ENCODE measurements at places on chromosomes 11 and 22.
A peak's percentile ranks its signal among the peaks of the same experiment; 100 is the strongest.

GRCh38 chr11:24082860-24083259 lies 414.0 kb upstream of the LUZP2 start:
- DNase-seq, result no peak

GRCh38 chr11:10388574-10388973 lies 66.5 kb upstream of the AMPD3 start:
- DNase-seq, result no peak

GRCh38 chr11:75371949-75372876 lies 20.8 kb upstream of the ARRB1 start:
- no peak for DNase-seq

GRCh38 chr11:30818721-30819120 lies 232.6 kb upstream of the MPPED2 start:
- no peak for DNase-seq

- DNase-seq, result no peak
Observed at GRCh38 chr11:94417386-94417987, 16.3 kb upstream of the GPR83 start.

DNA sequence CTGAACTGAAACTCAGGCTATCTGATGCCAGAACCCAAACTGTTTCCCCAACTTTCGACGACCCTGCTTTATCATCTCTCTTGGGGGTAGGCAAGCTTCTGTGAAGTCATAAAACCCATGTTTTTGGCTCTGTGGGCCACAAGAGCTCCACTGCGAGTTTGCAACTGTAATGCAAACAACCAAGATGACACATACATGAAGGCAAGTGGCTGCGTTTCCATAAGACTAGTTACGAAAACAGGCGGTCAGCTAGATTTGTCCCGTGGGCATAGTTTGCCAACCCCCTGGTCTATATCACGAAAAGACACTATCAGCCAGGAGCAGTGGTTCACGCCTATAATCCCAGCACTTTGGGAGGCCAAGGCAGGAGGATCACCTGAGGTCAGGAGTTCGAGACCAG lies 37.5 kb downstream of the TPST2 start:
- no peak for DNase-seq

DNA sequence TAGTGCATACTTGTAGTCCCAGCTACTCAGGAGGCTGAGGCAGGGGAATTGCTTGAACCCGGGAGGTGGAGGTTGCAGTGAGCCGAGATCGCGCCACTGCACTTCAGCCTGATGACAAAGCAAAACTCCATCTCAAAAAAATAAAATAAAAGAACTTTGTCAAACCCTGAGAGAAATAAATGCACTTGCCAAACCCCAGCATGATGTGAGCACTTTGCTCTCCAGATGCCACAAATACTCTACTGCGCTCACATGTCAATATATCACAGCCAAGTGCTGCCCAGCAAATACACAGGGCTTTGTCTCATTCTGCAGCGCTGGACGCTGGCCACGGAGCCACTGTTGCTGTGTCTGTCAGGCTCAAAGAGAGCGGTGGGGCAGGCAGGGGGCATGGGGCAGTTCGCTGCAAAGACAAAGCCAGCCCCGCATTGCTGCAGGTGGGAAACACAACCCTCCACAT lies 45.1 kb downstream of the AHNAK start:
- no peak for DNase-seq

- peak; percentile 28 for DNase-seq
Observed at GRCh38 chr11:11243590-11244469, 109.2 kb downstream of the CSNK2A3 start.
